Activated T-helper 17 cell treated with anti-CD3 and anti-CD28 coated beads, Interleukin-2, amount 50 U/mL, for 72 hours (primary cell): ENCODE measurements at places on chromosomes 3 and 15. TPM values are rescaled to one million over a fixed set of nuclear protein-coding genes. Genes with fewer than 3 reads are reported as not detected.

- no peak for ATAC-seq
Measured at GRCh38 chr3:66348704-66349103, 127.9 kb downstream of the SLC25A26 start.

DNA sequence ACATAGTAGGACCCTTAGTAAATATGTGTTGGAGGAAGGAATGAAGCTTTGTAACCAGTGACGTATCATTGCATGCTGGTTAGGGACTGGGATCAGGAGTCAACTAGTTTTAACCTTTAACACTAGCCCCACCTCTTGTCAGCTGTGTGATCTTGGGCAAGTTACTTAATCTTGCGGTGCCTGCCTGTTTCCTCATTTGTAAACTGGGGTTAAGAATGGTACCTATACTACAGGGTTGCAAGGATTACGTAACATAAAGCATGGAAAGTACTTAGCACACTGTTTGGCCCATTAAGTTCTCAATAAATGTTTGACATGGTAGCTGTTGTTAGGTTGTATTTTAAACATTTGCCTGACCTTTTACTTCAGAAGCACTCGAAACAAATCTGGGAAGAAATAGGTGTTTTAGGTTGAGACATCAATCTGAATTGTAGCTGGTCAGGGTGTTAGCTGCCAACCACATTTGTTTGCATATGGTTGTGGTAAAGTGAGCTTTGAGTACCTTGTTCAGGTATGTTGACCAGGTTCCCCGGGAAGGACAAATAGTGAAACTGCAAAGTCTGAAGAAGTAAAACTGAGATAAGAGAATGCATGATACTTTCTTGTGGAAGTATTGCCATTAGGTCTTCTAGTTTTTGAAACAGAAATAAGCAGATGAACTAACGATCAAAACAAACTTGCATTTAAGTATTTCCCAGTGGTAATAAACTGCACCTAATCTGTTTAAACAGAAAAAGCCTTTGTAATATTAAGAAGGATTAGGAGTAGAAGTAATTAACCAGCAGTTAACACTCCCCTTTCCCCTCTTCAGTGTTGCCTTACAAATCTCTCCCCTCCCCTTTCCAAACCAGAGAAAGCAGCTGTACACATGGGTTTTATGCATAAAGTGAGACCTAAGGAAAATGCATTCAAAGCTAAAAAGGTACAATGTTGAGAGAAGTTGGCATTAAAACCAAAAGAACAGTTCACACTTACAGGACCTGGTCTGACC is 25.8 kb upstream of the SCAANT1 start:
- ATAC-seq, result peak; percentile 53

GRCh38 chr15:39205506-39206371 is 375.1 kb upstream of the THBS1 start:
- no peak for ATAC-seq

DNA sequence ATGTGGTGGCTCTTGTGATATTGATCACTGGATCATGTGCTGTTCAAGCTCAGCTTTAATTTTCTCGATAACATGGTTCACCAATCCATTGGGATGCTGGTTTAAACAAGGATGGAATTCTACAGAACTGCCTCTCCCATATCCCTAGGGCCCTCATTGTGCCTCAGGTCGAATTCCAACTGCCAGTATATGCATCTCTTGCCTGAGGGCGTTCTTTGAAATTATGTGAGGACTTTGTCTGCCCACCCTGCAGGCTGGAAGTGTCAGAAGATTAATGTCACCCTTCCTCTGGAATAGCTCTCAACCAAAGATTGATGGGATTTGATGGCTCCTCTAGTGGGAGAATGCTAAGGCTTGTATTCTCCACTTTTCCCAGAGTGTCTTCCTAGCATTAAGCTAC is 175.6 kb upstream of the GALNT15 start:
- no peak for ATAC-seq

Gene TPM1
- total RNA-seq, result 3.0 TPM

Gene NOX5
- total RNA-seq, result not detected

- no peak for ATAC-seq
Measured at GRCh38 chr3:38119248-38119544, 17.7 kb downstream of the ACAA1 start.

Gene AGBL1
- total RNA-seq, result not detected

Gene MGLL
- 1.4 TPM for total RNA-seq

GRCh38 chr15:51229907-51230330 is 108.5 kb downstream of the CYP19A1 start:
- no peak for ATAC-seq

DNA sequence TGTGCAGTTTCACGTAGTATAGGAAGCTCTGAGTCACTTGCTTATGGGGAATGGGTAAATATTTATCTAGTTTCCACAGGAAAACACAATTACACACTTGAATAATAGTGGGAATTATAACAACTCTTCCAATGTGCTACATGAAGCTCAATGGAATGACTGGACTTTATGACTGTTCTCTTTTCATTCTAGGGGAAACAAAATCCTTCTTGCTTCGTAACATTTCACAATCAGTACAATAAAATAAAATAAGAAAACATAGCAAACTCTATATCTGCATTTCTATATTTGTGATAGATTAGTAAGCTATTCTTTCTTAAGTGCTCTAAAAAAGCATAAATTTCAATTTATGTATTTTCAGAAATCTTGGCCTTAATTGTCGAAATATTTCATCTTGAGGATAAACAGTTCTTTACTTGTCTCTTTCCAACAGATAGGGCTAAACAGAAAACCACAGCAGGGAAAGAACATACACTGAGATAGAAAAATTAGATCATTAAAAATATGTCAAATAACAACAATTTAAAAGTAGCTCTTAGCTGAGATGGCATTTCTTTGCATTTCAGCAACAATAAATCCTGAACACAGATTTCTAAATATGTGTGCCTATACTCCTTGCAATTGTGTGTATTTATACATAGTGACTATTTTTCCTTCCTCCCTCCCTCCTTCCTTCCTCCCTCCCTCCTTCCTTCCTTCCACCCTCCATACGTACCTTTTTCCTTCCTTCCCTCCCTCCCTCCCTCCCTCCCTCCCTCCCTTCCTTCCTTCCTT is 395.5 kb upstream of the KCNMB2 start:
- ATAC-seq, result no peak

DNA sequence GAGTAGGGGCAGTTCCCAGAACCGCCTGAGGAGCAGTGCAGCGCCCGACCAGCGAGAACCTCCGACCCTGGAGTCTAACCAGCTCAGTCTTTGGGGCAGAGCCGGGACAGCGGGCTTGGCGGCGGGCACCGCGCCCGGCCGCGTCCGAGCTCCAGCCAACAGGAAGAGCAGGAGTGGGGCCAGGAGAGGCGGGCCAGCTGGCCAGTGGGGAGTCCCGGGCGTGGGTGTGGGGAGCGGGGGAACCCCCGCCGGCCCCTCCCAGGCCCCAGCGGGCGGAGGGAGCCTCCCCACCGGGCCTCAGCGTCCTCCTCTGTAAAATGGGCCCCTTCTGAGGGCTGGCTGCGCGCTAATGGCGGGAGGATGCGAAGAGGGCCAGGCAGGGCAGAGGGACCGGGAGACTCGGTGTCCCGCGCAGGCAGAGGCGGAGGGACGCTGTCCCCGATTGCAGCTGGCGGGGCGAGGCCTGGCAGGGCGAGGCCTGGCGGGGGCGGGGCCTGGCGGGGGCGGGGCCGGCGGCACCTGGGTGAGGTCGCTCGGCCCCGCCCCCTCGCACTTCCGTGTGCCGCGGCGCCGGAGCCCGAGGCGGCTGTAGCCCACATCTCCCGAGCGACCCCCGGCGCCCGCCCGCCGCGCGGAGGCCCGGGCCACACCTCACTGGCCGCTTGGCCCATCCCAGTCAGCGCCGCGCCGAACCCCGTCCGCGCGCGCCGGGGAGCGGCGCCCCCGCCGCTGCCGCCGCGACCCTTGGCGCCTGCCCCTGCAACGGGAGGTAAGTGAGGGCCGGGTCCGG is at the start of gene PRKCD:
Gene PRKCD, plus strand, starts transcription at position 550 of the 790 bp plus-strand sequence. CDS start 17,214 bp downstream, outside the sequence.
- ATAC-seq, result peak; percentile 78

DNA sequence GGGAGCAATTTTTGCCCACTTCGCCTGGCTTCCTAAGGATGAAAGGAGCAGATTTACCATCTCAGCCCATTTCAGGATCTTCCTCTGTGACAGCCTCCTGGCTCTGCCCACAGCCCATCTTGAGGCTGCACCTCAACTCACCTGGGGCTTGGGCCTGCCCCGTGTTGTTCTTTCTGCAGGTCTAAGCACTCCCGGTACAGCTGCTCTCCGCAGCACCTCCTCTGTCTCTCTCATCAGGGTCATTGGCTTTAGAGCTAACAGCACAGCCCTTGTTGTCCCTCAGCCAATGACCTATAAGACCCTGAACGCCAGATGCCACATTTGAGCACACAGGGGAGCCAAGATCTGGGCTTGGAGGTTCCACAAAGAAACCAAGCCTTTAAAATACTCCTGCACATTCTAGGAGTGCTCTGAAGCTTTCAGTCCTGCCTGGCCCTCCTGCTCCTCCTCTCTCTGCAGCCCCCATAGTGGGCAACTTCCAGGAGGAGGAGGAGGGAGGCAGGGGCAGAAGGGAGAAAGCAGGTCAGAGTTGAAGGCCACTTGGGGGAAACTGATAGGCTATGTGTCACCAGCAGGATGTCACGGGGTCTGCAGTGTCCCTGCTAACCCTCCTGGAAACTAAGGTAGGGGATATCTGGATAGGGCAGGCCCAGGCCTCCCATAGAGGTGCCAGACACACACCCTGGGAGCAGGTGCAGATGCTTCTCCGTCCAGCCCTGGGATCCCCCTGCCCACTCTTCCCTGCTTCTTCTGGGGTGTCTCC is 115.6 kb downstream of the ETFA start:
- no peak for ATAC-seq

DNA sequence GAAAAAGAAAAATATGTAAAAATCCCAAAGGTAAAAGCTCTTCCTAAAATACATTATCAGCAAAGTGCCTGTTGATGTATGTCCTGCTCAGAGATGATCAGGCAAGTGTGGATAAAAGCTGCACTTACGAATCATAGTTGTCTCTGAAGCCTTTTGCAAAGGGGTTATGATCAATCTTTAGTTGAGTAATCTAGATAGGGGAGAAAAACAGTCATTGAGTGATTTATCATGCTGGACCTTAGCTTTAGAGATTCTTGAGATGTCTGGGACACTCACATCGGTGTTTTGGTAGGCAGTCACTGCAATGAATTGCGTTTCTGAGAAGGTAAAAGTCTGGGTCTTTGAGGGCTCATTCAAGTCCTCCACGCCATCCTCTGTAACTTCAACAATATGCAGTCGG is 3.7 kb downstream of the EOMES start:
- ATAC-seq, result peak; percentile 12

Gene SKOR1
- 0.08 TPM for total RNA-seq

- no peak for ATAC-seq
Measured at GRCh38 chr3:43542328-43543043, 79.3 kb downstream of the ANO10 start.

- ATAC-seq, result no peak
Measured at GRCh38 chr3:157407769-157408168, 28.9 kb upstream of the PTX3 start.

GRCh38 chr3:184277366-184277765 is 1.5 kb downstream of the ECE2 start:
- no peak for ATAC-seq

- no peak for ATAC-seq
Measured at GRCh38 chr3:191136347-191136746, 62.7 kb upstream of the OSTN start.

GRCh38 chr15:97386940-97387339 is 573.6 kb upstream of the ARRDC4 start:
- no peak for ATAC-seq

Gene ANKDD1A
- 4.3 TPM for total RNA-seq

DNA sequence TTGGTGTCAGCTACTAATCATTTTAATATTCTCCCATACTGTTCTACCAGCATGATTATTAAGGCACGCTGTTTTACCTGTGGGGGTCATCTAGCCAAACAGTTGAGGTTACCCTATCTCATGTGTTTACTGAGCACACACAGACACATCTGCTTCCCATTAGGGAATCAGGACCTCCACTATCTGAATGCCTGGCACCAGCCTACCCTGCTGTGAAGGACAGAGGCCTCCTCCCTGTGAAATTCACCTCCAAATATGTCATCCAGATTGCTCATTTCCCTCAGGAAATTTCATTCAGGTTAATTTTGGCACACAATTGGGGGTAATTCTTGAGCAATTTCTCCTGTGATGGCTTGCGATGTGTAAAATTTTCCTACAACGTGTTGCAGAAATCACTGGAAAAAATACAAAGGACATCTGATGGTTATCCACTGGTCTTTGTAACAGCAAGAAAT is 155.6 kb upstream of the NR2E3 start:
- ATAC-seq, result no peak

Gene PSTPIP1
- total RNA-seq, result 137 TPM

Gene ACAN
- not detected for total RNA-seq

- no peak for ATAC-seq
Measured at GRCh38 chr3:55174747-55175146, 246.9 kb upstream of the LRTM1 start.

Gene DOCK3
- total RNA-seq, result 7.8 TPM

- ATAC-seq, result no peak
Measured at GRCh38 chr3:172646439-172647015, 64.3 kb downstream of the NCEH1 start.

Gene GOLIM4
- 3.5 TPM for total RNA-seq

DNA sequence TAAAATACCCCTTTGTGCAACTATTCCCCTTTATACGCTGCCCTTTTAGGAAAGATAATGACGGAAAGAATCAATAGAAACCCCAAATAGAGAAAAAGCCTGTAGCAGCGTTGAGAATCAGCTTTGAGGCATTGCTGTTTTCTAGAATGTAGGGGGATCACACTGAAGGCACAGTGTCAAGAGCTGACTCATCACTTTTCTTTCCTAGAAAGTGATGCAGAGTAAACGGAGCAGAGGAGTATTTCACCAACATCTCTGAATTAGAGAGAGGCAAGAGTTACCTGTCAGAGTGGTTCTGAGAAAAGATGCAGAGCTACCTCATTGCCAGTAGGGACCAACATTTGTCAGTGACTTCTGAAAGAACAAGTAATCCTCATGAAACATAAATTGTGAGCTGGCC is 269.8 kb upstream of the TMC3 start:
- ATAC-seq, result no peak

DNA sequence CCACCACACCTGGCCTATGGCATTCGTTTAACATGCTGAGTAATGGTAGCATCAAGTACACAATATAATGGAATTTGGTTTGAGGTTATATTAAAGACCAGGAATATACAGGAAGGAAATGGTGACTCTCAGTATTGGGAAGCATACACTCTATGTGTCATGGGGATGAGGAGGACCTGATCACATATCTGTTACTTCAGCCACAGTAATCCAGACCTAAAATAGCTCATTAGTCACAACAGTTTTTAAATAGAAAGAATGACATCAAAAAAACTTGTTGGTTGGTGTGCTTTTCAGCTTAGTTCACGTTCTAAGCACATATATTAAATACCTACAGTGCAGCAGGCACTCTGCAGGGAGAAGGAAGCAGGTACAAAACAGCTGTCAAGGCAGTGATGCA is 52.5 kb upstream of the ATP2C1 start:
- ATAC-seq, result no peak

Gene NDUFB5
- 96.9 TPM for total RNA-seq

Gene PLA2G4E
- total RNA-seq, result 0.13 TPM

GRCh38 chr15:79513417-79513816 is 81.3 kb downstream of the MINAR1 start:
- ATAC-seq, result no peak

Gene GSK3B
- total RNA-seq, result 36.9 TPM

Gene SMAD3
- total RNA-seq, result 57.0 TPM
